ENCODE measurements at places on chromosomes 4 and X.

DNA sequence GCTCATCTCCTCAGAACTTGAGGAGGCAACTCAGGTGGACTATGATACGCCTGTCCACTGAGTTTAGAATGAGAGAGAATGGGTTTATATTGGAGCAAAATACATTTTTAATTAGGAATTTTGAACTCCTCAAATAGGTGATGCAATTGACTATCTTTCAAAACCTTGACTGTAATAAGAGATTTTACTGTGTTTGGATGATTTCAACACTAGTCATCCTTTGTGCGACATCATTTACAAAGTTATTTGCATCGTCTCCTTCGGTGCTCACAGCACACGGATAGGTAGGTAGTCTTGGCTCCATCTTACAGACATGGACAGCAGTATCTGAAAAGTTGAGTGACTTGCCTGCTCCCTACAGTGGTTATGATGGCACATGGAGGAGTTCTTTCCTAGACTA is 67.0 kb downstream of the AASDH start:
- no peak for DNase-seq

- DNase-seq, result no peak
These were observed 168.2 kb downstream of the AMELX start for GRCh38 chrX:11461201-11462001.

DNA sequence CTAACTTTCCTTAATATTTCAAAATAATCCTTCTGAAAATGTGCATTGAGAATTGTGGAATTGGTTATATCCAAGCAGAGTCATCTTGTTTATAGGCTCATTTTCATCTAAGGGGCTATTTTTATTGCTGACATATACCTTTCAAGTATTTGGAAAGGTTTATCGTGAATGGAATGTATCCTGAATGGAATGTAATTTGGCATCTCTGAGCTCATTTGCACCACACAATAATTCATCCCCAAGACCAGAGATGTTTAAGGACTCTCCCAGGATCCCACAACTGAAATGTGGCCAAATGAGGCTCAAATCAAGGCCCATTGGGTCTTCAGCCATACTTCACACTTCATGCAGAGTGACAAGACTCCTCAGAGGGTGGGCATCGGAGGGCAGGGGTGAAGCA is 7.5 kb upstream of the SETD7 start:
- DNase-seq, result no peak

DNA sequence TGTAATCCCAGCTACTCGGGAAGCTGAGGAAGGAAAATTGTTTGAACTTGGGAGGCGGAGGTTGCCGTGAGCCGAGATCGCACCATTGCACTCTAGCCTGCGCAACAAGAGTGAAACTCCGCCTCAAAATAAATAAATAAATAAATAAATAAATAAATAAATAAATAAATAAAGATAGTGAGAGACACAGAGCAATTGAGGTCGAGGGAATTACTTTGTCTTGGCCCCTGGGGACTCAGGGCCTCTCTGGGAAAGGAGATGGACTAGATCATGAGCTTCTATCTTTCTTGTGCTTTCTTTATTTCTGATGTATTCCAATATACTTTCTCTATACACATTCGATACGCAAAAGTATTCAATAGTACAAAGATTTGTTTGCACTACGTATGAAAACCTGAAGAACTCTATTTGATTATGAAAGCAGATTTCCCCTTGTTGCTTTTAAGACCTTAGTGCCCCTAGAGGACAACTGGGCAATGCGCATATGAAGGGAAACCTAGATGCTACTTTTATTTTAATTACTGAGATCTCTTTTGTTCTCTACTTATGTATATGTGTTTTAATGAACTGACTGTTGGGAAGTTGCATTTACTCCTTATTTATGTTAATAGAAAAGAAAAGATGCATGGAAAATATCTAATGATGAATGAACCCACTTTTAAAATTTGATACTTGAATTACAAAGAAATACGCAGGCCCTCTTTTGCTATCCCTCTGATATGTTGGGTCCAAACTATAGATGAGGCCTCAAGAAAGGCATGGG is 12.8 kb upstream of the ELOVL6 start:
- DNase-seq, result no peak

GRCh38 chrX:71250841-71251240 is 3.1 kb downstream of the ZMYM3 start:
- DNase-seq, result no peak

GRCh38 chrX:103918571-103919269 is 43.7 kb upstream of the TMSB15B start:
- no peak for DNase-seq

DNA sequence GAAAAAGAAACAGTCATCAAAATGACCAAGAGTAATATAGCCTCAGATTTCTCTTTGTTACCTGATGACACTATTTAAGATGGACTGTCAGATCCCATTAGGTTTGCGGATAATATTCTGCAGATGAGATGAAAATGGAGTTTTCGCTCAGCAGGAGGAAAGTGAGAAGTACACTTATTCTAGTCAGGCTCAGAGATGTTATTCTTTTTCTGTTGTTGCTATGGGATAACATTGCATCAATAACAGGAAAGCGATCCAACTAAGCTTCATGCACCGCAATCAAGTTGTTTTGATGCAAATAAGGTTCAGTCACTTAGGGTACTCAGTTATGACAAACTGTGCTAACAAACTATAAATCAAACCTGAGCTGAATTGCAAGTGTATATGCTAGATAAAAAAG is 415.0 kb downstream of the CCSER1 start:
- DNase-seq, result no peak

DNA sequence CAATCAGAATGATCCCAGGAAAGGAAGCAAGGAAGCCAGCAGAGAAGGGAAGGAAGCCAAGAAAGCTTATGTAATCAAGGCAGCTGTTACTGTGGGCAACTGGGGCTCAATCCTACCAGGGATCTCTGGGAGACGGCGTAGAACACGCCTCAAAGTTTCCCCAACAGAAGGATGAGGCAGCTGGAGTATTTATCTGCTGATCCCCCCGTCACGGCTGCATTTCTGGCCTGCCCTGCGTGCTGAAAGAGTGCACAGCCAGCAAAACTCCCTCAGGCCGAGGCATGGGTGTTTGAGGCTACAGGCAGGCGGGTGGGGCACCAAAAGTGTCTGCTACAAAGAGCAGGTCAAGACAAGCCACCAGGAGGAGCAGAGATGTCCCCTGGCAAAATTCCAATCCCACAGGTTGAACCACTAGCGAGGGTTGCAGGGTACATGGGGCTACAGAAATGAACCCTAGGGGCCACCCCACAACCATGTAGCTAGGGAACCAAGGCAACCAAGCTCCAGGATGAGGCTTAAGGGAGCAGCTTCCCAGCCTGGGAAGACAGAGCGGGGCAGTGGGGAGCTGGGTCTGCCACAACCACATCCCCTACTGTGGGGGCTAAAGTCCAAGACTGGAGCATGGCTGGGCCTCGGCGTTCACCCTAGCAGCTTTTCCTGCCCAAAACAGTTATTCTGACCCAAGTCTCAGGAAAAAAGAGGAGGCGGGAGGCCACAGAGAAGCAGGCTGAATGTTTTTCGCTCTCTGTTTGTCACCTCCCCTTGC is 113.4 kb downstream of the BCOR start:
- no peak for DNase-seq

DNA sequence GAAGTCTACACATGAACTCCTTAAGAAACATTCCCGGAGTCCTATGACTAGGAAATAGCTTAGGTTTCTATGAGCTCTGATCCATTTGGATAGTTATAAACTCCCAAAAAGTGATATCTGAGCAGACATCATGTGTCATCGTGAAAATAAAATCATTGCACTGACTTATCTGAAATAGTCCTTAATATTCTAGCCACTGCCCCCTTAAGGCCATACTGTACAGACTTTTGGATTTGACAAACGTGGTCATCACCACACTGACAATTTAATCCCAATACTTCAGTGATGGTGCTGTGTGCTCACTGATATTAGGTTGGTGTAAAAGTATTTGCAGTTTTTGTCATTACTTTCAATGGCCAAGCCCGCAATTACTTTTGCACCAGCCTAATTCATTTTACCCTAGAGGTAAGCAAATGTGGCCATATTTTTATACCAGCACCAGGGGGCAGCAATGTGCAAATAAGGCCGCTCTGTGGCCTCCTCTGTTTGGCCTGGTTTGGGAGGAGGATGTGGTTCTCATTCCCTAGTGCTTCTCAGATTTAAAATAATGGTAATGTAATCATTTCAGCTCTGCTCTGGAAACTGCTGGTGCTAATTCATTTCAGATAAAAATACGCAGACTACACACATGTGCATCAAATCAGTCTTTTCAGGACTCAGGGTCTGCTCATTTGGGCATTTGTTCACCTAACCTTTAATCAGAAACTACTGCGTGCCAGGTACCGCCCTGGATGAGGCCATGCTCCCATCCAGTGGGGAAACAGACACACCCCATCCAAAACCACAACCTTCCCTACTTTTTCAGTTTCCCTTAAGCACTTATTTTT is 196.4 kb upstream of the C1QTNF7 start:
- peak; percentile 37 for DNase-seq

GRCh38 chrX:44506678-44507077 is 36.0 kb downstream of the FUNDC1 start:
- no peak for DNase-seq
